Activated CD4-positive, alpha-beta T cell treated with anti-CD3 and anti-CD28 coated beads for 36 hours (primary cell): ENCODE measurements at places on chromosomes 6 and 20. TPM values are rescaled to one million over a fixed set of nuclear protein-coding genes. Genes with fewer than 3 reads are reported as not detected.

- DNase-seq: no peak
Observed at GRCh38 chr6:157709555-157709954, 113.5 kb upstream of the SNX9 start.

The DYNLT1 gene
- 116 TPM for total RNA-seq

GRCh38 chr20:37534401-37535157 lies 6.9 kb upstream of the BLCAP start:
- peak; percentile 52 for DNase-seq

- no peak for DNase-seq
Observed at GRCh38 chr20:42982218-42982617, 207.5 kb downstream of the PTPRT start.

DNA sequence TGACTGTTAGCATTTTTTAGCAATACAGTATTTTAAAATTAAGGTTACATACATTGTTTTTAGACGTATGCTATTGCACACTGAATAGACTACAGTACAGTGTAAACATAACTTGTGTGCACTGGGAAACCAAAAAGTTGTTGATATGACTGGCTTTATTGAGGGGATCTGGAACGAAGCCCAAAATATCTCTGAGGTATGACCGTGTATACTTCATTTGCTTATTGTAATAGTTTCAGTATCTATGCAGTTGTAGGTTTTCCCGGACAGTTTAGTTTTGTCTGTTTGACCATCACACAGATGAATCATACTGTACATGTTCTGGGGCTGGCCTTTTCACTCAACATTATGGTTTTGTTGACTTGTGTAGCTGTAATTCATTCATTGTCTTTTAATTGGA lies 6.9 kb upstream of the ZBTB12 start:
- DNase-seq: no peak

The ALDH8A1 gene
- total RNA-seq: 1.7 TPM

The LAMA5 gene
- 1.0 TPM for total RNA-seq

DNA sequence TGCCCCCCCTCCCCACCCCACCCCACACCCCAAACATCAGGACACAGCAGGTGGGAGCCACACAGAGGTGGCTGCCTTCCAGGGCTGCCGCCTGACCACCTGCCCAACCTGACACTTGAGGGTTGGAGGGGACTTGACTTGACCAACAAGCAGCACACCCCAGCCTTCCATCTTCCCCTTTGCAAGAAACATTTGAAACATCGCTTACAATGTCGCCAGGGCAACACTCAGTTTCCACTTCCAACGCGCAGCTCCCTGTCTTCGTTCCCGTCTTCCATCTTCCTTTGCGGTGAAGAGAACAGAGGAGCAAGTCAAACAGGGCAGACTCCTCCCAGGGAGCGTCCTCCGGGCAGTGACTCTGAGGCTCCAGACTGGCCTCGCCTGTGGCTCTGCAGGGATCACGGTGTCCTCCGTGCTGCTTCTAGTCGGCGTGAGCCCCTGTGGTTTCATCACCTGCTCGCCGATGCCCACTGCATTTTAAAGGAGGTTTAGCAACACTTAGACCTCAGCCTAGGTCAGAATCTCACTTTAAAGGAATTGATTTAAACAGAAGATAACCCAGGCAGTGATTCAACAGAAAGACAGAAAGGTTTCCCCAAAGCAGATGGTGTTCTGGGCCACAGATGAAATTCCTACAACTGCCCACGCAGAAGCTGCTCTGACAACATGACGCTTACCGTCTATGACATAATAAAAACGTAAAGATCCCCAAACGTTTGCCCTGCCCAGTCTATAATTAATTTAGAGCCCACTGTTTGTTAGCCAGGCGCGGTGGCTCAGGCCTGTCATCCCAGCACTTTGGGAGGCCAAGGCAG lies 130.8 kb downstream of the TAF4 start:
- DNase-seq: no peak

DNA sequence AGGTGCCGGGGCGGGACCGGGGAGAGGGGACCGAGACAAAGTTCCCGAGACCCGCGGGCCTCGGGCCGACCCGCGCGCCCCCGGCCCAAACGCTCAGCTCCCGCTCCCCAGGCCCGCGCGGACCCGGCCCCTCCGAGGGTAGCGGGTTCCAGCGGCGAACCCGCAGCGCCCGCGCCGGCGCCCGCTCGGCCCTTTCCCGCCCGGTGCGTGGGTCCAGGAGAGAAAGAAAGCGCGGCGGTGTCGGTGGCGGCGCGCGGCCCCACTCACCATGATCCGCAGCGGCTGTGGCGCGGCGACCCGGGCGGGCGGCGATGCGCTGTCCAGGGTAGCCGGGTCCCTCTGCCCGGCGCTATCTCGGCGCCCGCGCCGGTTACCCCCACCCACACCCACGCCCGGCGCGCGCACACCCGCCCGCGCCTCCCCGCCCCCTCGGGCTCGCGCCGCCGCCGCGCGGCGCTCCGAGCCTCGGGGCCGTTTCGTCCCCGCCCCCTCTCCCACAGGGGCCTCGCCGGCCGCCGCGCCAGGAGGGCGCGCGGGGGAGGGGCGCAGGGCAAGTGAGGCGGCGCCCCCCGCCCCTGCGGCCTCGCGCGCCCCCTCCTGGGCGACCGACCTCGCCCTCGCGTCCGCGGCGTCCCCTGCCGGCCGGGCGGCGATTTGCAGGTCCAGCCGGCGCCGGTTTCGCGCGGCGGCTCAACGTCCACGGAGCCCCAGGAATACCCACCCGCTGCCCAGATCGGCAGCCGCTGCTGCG lies at the start of gene ELOVL2:
Gene ELOVL2, minus strand, starts transcription at position 345 of the 751 bp plus-strand sequence. Its CDS starts 75 bp downstream, at position 270.
- DNase-seq: peak; percentile 60

DNA sequence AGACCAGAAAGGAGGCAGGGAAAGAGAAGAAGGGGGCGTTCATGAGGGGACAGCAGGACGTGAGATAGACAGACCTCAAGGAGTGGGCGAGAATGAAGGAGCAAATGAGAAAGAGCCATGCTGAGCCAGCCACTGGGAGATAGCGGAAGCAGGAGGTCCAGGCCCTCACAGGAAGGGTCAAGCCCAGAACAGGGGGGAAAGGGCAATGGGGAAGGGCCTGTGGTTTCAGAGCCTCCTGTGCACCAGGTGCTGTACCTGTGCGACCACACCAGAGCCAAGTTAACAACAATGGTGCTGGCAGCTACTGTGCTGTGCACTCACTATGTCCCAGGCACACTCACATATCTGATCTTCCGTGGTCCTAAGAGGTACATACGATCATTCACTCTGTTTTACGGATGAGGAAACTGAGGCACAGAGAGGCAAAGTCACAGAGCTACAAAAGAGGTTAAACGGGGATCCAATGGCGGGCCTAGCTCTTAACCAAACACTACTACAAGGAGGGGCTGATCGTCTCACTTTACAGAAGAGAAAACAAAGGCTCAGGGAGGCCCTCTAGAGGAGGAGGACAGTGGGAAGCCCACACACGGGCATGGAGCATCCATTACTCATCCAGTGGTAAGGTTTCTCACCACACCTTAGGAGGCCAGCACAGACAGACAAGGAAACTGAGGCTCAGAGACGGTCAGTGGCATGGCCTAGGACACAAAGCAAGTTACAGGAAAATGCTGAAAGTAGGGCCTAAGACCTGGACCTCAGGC lies 129.1 kb downstream of the PREX1 start:
- no peak for DNase-seq

DNA sequence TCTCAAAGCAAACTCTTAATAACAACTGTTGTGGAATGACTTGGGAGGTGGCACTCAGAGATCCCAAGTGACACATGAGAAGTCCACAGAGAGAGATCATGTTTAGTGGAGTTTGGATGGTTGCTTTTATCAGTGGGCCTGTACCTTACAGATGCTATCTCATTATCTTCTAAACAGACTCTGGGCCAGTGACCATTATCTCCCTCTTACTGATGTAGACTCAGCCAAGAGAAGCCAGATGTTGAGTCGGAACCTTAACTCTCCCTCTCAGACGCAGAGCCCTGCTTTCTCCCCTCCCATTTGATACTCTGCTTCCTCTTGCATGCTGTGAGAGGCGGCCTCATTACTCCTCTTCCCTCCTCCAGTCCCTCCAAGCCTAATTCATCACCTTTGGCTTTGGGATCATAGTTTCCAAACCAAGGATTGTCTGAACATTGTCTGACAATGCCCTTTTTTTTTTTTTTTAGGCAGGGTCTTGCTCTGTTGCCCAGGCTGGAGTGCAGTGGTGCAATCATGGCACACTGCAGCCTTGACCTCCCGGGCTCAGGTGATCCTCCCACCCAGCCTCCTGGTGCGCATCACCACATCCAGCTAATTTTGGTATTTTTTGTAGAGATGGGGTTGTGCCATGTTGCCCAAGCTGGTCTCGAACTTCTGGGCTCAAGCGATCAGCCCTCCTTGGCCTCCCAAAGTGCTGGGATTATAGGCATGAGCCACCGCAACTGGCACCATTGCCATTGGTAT lies 4.5 kb upstream of the DDR1 start:
- DNase-seq: no peak

DNA sequence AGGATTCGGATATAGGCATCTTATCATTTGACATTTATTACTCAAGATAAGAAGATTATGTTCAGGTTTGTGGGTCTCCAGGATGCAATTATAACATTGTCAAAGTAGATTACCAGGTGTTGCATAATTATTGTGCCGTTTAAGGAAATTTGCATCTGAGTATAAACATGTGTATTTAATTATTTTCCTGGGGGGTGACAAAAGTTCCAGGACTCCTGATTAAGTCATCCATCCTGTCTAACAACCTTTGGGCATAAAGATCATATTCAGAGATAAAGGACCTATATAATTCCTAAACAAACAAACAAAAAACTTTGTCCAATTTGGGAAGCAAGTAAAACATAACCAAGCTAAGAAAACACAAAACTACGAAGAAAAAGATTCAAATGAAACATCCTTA lies 3.3 kb upstream of the PPP1R14C start:
- no peak for DNase-seq

DNA sequence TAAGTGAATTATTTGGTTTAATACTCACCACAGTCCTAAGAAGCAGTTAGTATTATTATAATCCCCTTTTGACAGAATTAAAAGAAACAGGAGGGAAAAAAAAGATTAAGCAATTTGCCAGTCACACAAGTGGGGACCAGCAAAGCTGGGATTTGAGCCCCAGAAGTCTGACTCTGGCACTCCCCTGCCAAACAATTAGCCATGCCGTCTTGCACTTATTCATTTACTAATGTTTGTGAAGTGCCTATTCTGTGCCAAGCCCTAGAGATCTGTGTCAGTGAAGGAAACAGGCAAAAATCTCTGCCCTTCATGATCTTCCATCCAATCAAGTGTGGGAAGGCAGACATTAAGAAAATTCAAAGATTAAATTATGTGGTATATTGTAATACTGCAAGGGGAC lies 126.0 kb upstream of the TOP1 start:
- no peak for DNase-seq

The RAET1E gene
- total RNA-seq: not detected

GRCh38 chr20:3328501-3328900 lies 79.0 kb downstream of the DNAAF9 start:
- no peak for DNase-seq

DNA sequence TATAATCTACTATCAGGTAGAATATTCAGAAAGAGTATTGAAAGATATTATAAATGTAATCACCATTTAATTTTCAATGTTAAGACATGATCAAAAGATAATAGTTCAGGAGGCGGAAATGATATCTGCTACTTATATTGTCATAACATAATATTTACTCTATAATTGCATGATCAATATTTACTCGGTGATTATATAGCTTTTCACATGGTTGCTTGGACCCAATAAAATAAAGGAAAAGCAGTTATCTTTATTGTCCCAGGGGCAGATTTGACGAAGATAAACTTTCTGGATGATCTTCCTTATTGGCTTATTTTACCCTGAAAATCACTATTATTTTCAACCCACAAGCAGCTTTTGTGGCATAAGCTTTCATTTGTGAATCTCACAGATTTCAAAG lies 350.4 kb downstream of the HACE1 start:
- DNase-seq: no peak

DNA sequence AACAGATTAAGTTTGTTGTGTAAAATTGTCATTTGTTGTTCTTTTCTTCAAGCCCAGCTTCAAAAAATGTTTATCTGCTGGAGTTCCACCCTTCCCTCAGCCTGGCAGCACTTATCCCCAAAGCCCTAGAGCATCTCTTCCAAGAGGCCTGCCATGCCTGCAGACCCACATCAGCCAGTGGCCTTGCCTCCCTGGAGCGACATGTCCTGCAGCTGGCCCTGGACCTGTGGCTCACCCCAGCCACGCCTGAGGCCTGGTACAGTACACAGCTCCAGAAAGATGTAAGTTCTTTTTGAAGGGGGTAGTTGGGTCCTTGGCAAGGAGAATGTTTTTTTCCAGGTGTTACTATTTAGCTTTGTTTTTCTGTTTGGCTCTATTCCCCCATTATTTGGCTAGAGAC lies 124.8 kb downstream of the CD164 start:
- no peak for DNase-seq
